ENCODE measurements at places on chromosomes 1 and 21.
A peak's percentile ranks its signal among the peaks of the same experiment; 100 is the strongest.

GRCh38 chr1:163875927-163876320 lies 554.2 kb downstream of the NUF2 start:
- DNase-seq: peak; percentile 81

DNA sequence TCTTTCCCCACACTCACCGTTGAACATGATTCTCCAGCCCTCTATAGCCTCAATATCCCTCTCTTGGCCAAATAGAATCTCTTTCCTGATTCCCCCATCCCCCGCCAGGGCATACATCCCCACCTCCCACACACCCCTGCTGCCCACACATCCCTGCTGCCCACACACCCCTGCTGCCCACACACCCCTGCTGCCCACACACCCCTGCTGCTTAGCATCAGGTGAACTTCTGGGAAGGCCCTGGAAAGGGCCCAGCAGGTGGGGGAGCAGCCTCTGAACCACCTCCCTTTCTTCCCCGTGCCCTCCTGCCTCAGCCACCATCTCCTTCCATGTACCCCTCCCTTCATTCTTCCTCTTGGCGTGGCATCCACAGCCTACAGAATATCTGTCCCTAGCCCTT lies 15.9 kb upstream of the IFNLR1 start:
- DNase-seq: no peak

- DNase-seq: peak; percentile 86
Measured at GRCh38 chr1:39632682-39633417, 6.6 kb downstream of the HEYL start.

- DNase-seq: no peak
Measured at GRCh38 chr1:24071941-24072340, 40.0 kb downstream of the MYOM3 start.

DNA sequence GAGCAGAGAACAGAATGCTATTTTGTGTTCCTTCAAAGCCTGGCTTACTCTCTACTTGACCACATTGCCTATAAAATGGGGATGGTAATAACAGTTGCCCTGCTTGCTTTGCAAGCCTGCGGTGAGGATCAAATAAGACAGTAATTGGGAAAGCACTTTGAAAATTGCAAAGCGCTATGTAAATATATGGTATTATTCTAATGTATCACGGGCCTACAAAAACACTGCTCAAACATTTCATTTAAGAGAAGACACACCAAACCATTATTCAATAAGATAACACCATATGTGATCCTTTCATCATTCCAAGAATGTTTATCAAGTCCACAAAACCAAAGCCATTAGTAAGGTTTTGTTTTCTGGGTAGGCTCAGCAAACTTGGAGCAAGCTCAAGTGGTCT lies 208.4 kb downstream of the ROR1 start:
- peak; percentile 16 for DNase-seq

- DNase-seq: no peak
Measured at GRCh38 chr1:224779536-224779935, 149.9 kb upstream of the DNAH14 start.

DNA sequence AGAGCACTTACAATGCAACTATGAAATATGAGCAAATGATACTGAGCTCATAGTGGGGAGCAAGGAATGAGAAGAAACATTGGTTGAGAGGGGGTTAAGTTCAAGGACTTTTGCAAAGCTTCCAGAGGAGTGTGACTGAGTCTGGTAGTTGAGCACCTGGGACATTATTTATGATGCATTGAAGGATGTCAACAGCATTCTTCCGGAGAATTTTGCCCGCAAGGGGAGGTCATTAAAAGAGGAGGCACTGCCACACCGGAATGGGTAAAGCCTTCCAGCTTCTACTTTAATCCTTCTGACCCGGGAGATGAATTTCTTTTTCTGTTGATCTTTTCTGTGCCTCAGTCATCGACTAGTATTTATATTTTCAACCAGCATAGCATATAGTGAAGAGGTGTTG lies 208.4 kb upstream of the CAMK1G start:
- DNase-seq: no peak

- no peak for DNase-seq
Measured at GRCh38 chr1:196063294-196063693, 544.9 kb downstream of the KCNT2 start.

GRCh38 chr1:36086529-36087232 lies 2.0 kb upstream of the ADPRS start:
- no peak for DNase-seq

DNA sequence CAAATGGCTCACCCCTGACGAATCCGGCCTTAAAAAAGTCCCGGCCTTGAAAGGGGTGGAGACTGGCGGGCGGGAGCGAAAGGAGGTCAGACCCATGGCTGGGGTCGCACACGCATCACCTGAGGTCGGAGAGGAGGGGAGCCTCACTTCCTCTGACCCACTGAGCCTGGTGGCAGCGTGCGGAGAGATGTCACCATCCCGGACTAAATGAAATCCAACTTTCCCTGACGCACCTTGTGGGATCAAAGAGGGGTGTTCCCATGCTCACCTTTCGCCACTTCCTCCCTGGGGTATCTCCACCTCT lies 709 bp upstream of the SLC41A1 start:
- no peak for DNase-seq

- no peak for DNase-seq
Measured at GRCh38 chr1:102178480-102178879, 181.8 kb upstream of the OLFM3 start.

DNA sequence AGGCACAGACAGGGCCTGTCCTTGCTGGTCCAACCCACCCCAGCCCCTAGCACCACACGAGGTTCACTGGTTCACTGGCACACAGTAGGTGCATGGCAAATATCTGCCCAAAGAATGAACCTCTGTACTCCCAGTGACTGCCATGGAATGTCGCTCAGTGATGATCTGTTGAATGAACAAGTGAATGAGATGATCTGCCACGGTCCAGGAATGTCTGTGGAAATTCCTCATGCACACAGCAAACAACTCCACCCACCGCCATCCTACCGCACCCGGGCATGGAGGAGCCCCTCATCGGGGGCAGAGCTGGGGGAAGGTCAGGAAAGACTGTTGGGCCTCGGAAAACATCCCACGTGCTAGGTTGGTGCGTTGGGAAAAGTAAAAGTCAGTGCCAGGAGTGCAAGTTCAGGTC lies 1.7 kb downstream of the HSPG2 start:
- no peak for DNase-seq

DNA sequence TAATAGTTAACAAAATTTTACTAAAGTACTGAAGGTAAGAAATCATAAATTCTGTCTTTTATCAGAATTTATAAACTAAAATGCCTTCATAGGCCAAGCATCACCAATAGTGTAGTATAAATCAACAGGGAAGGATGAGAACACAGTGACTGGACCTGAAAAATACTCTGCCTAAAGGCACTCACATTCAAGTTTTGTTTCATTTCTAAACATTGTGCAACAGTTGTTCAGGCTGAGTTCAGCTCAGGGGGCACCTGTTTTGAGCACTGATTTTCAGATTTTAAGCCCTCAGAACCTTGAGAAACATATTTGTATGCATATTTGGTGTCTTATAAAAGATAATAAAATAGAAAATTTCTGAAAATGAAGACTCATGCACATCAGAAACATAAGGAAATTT lies 12.4 kb downstream of the ACBD6 start:
- peak; percentile 12 for DNase-seq

DNA sequence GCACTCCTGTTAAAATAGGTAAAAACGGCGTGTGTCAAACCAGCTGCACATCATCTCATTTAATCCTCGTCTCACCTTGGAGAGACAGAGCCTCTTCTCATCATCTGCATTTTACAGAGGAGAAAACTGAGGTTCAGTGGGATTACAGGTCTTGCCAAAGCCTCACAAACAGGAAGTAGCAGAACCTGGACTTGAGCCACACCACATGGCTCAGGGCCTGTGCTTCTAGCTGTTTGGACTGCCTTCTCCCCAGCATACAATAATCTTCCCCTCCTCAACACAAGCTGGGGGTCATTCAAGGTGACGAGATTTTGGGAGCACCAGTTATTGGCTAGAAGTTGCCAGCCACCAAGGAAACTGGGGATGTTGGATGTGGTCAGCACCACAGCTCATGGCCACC lies 167.9 kb upstream of the ZC3H12A start:
- no peak for DNase-seq

- no peak for DNase-seq
Measured at GRCh38 chr1:174890024-174890423, 109.7 kb upstream of the CACYBP start.

- no peak for DNase-seq
Measured at GRCh38 chr1:31891280-31891679, 46.9 kb downstream of the PTP4A2 start.

DNA sequence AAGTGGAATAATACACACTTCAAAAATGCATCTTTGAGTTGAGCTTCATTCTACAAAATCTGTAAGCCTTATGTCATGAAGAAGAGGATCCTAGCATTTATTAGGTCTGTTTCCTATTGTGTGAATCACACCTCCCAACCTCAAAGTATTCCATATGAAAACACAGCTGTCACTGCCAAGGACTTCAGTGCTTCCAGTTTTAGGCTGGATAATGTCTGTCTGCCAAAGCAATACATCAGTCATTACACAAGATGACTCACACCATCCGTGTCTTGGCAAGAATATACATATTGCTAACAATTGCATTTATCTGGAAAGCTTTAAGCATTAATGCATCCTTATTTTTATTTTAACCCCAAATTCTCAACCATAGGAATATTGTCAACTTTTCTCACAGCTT lies 125.7 kb upstream of the TMPRSS15 start:
- DNase-seq: peak; percentile 7

- peak; percentile 20 for DNase-seq
Measured at GRCh38 chr1:119829625-119830024, 18.4 kb upstream of the REG4 start.
